Cerebellar cortex (tissue), 1 donor: ENCODE measurements at places on chromosomes 12 and 14.

DNA sequence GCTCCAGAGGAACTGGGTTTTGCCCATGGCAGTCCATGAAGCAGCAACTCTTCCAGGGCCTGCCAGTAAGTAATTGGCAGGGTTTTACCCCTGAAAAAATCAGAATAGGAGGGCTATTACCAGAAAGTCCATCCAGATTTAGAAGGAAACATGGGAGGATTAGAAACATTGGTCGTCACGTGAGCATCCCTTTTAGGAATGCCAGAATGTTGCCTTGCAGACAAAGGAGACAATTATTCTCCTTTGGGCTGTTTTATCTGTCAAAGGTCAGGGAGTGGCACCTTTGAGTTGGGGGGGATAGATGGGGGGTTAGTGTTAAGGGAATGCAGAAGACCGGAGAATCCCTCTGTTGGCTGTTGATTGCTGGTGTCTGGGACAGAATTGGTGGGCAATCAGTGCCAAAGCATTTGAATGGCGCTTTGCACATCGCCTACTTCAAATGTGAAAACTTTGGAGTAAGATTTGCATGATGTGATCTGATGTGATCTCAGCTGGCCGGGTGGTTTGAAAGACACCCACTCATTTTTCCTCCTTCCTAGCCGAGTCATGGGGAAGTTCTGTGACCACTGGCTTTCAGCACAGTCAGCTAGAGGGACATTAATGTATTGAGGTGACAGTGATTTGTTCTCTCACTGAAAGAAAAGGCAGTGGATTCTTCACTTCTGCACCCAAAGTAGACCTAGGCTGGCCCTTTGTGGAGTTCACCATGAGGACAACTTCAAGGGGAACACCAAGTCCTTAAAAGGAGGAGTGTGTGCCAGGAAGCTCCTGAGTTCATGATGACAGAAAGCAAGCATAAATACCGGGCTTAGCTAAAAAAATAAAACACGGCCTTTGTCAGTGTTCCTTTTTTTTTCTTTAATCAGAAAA lies 31.4 kb downstream of the FLVCR2 start:
- no peak for DNase-seq

- DNase-seq, result peak; percentile 51
Measured at GRCh38 chr14:68979722-68980451, 785 bp upstream of the ACTN1 start.

GRCh38 chr12:23055004-23055403 lies 430.0 kb downstream of the ETNK1 start:
- DNase-seq, result no peak

DNA sequence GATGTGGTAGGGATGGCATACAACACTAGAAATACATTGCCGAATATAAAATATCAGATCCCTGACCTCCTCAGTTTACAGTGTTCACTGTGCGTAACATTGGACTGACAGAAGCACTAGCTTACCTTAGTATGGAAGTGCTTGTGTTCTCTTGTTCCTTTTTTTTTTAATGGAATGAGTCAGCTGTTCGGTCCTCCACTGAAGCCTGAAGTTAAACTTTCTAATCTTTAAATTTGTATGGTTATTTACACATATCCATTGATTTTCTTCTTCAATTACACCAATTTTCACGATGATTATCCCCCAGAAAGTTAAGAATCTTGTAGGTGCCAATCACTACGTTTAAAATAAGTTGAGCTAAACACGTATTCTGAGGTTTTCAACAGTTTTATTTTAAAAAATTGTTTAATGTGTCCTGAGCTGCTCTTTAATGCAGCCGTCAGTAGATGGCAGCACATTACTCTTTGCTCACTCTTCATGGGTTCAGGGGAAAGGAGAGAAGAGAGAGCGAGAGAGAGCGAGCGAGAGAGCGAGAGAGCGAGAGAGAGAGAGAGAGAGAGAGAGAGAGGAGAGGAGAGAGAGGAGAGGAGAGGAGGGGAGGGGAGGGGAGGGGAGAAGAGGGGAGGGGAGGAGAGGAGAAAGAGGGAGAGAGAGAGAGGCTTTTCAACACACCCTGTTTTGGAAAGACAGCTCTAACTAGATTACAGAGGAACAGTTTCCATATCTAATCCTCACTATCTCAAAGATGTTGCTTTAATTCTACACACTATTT lies 134.7 kb upstream of the SCAF11 start:
- DNase-seq, result peak; percentile 81

DNA sequence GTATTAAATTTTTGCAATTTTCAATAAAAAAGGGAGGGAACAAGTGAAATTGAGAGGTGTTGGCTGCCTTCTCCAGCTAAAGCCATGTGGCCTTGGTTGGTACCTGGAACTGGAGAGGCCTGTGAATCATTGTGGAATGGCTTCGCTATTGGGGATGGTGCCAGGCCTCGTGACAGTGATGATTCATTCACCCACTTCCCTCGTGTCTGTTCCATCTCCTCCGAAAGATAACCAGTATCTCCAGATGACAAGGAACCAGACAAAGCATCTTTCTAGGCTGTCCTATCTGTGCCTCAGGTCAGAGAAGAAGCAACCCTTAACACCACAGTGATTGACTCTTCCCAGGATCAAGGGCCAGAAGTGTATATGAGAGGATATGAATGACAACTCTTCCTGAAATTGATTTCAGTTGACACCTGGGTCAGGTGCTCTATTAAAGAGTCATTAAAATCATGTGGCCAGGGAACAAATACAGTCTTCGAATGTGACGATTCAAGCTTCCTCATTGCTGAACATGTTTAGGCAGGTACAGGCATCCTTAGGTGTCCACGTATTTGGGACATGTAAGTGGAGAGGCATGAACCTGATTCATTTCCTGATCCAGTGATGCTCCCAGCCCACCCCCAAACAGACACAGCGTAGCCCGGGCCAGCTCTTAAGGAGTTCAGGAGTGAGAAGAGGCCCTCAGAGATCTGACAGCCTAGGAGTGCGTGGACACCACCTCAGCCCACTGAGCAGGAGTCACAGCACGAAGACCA lies at the start of gene RNASE7:
RNASE7 (plus strand) TSS at position 687 of the 758 bp plus-strand sequence. CDS start 631 bp downstream, outside the sequence.
- DNase-seq, result no peak

DNA sequence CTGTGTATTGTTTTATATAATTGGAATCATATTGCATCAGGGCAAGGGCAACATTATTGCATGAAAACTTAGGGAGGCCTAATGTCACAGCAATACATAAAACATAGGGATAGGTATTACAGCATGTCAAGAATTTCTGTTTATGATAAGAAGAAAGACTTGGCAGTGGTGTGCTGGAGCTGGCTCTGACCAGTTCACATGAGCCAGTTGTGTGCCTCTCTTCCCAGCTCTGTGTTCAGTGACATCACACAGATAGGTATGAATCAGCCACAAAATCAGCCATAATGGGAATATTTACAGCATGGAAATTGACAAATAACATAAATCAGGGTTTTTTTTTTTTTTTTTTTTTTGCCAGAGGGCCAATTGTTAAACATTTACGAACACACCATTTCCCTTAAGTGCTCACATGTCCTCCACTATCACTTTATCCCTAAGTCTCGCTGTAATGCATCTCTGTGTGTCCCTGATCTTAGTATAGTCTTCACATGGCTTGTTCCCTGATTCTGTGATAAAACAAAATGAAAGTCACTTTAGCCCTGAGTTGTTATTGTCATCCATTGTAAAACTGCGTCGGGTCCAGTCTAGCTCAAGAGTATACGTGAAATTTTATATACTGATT lies 31.9 kb upstream of the ACSM4 start:
- no peak for DNase-seq

DNA sequence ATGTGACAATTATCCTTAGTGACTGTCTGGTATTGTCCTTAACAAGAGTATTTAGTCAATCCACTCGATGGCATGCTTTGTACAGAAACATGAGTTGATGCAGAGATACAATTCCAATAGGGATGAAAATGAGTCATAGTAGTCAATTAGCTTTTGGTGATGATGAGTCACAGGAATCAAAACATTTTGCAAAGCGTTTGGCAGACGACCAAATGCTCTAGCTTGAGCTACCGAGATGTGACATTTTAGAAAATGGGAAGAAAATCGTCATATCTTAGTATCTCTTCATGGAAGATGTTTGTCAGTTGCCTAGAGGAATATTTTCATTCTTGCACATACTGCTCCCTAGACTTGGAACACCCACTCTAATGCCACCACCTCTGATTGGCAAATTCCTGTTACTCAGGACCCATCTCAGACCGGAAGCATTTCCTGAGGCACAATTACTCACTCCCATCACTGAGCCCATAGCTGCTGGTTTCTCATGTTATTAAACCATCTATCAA lies 95.0 kb downstream of the LMNTD1 start:
- no peak for DNase-seq

DNA sequence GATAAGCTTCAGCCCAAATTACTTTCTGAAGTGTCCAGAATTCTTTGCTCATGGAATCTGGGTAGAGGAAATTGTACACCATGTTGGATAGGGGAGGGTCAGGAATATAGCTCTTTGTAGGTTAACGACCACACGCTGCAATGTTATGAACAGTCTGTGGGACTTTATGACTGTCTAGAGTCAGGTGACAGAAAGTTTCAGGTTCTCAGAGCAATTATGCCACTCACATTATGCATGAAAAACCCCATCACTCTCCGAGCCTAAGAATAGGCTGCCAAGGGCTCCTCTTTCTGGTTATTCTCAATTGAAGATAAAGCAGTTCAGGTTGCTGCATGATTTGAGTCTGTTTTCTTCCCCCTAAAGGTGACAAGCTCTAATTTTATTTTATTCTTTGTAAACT lies 430.9 kb downstream of the ATP23 start:
- DNase-seq, result no peak

GRCh38 chr12:120650233-120650690 lies 9.8 kb downstream of the CABP1 start:
- DNase-seq, result no peak

DNA sequence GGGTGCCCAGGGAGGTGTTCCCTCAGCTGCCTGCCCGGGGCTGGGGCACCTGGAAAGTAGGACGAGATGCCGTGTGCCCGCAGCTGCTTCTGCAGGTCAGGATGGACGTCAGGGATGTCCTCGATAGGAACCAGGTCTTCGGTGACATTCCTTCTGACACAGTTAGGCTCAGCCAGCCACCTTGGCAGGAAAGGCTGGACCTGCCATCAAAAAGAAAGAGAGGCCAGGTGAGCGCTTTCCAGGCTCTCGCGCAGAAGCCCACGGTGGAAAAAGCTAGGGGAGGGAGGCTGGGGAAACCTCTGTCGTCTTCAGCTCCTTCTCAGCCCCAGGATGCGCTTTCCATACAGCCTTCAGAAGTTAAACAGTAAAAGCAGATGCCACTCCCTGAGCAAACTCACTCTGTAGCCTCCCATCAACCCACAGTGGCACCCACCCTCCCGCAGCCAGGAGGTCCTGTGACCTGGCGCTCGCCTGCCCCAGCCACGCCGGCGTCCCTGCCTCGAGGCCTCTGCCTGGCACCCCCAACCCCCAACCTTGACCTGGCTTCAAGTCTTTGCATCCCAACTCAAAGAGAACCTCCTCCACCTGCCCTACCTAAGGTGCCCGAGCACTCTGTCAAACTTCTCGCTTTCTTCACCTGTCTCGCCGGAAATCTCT lies 1.3 kb downstream of the DDX51 start:
- no peak for DNase-seq

DNA sequence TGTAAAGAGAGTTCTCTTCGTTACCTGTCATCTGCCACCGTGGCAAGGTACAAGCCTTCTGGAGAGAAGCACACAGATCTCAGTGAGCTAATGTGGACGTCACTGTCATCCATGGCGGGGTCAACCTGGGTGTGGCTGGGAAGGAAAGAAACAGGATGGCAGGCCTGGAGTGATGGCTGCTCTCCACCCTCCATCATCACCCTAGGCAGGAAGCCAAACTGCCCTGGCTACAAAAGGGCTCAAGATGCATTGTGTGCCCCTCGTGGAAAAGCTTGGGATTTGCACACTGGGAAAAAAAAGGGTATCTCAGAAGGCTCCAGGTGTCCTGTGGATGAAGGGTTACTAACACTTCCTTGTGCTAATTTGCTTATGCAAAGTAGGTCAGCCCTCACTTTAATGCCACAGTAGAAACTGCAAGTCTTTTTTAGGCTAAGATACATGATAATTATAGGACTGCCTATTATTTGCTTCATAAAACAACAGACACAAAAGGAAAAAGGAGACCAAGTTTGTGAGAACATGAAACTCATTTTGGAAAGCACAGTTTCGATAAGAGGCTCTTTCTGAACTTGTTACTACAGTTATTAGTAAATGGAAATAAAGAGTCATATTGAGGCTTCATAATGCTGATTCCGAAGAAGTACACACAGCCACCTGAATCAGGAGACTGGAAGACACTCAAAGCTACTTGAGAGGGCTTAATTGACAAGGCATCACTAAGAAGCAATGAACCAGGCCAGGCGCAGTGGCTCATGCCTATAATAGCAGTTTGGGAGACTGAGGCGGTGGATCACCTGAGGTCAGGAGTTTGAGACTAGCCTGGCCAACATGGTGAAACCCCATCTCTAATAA lies 18.9 kb downstream of the RFC5 start:
- peak; percentile 71 for DNase-seq

- DNase-seq, result no peak
Measured at GRCh38 chr14:64824471-64824870, 55.2 kb downstream of the SPTB start.

DNA sequence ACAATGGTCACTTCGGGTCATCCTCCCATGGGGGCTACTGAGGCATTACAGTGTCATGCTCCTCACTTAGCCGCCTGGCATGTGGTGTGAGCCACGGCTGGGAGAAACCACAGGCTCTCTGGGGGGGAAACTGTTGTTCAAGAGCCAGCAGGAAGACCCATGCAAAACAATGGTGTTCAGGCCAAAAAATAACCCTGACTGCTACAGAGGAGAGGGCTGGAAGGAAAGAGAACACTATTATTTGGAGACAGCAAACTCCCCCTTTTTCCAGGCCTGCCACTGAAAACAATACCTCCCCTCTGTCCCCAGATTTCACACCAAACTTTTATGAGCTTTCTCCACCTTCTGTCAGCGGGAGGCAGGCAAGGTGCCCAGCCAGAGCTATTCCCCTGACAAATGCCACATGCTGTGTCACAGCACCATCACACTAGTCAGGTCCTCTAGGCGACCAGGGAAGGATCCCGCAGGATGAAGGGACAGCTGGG lies 83.7 kb downstream of the CHGA start:
- DNase-seq, result no peak

DNA sequence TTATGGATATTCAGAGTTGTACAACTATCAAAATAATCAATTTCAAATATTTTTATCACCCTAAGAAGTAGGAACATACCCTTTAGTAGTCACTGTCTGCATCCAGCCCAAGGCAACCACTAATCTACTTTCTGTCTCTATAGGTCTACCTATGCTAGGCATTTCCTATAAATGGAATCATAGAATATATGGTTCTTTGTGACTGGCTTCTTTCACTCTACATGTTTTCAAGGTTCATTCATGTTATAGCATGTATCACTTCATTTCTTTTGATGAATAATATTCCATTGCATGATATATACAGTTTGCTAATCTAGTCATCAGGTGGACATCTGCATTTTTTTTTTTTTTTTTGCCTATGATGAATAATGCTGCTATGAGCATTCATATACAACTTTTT lies 112.4 kb downstream of the PPP1R12A start:
- no peak for DNase-seq

DNA sequence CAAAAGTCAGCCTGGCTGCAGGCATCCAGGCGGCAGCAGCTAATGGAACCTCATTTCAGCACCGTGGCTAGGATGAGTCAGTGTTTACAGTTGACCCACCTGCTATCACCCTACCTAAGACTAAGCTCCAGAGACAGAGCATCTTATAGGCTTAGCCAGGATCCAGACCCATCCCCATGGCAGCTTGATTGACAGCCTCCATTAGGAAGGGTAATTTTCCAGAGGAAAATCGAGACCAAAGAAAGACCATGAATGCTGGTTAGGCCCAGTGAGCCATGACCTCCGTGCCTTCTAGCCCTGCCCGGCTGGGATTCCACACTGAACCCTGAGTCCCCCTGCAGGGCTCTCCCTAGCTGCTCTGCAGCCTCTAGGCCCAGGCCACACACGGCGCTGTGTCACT lies 38.7 kb downstream of the TUNAR start:
- DNase-seq, result no peak
